ENCODE measurements at places on chromosomes 6 and 20.

DNA sequence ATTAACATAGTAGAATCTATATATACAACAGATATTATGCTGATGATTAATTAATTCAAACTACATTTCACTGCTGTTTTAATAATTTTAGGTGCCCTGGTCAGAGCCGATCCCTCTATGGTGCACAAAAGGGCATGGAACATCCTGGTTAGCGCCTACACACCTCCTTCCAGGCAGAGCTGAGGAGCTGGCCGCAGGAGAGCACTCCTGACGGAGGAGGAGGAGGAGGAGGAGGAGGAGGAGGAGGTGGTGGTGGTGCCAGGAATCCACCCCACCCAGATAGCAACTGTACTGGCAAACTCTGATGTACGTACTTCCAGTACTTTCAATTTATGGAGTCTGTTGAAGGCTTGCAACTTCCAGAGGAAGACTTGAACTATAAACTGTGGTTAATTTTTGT lies 204.1 kb upstream of the THBS2 start:
- no peak for DNase-seq

DNA sequence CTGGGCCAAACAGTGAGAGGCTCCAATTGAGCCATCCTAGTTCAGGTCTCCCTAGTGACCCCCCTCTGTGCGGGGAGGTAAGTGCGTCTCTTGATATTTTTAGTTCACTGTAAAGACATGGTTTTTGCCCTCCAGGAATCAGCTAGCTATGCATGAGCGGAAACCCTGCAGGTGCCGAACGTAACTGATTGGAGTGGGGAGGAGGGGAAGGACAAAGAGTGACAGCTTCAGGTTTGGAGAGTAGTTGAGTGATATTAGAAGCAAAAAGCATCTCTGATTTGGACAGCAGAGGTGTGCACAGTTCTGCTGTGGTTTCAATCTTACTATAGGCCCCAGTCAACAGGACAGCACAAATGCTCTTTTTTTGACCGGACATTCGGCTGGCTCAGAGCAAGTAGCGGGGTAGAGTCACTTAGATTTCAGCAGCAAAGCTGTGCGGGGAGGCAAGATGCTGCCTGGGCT lies 31.8 kb downstream of the TBC1D7 start:
- DNase-seq = peak; percentile 8

DNA sequence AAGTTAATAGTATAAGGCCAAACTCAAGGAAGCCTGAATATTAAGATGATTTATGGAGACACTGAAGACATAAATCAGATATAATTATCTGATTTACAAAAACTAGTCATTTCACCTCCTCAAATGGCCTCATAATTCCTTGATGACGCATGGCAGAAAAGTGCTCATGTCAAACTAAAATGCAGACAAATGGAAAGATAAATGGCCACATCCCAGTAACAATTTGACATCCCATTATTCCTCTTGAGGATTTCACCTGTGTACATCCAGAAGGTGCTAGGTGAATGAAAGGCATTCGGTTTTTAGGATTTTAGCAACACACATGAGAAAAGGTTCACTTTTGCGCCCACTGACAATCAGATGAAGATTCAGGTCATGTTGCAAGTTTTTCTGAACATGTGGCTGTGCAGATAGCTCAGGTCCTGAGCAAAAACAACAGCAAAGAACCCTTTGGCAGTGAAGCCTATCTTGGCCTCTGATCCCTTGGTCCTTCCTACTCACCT lies 24.2 kb downstream of the SGK1 start:
- DNase-seq = no peak

GRCh38 chr20:49989234-49990065 lies 6.7 kb downstream of the SNAI1 start:
- DNase-seq = no peak

DNA sequence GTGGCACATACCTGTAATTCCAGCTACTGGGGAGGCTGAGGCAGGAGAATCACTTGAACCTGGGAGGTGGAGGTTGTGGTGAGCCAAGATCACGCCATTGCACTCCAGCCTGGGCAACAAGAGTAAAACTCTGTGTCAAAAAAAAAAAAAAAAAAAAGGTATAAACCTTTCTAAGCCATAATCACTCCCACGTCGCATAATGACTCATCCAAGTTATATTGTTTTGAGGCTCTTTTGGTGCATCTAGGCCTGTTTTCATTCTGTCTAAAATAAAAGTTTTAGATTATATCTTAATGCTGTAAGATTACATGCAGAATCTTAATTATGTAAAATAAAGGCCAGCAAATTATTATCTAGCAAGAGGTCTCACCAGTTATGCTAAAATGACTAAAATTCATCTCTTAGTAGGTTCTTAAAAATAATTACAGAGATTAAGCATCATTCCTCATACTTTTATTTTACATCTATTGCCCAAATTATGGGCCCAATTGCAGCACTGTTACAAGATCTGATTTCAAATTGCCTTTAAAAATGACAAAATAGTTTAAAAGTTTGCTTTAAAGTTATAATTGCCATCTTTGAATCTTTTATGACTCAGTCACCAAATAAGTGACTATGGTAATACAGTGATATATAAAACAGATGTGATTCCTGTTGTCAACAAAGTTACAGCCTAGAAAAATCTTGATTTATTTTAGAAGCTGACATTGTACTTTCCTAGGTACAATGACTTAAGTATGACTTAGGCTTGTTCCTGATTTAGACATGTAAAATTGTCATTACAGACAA lies 10.4 kb upstream of the SUMO4 start:
- no peak for DNase-seq

DNA sequence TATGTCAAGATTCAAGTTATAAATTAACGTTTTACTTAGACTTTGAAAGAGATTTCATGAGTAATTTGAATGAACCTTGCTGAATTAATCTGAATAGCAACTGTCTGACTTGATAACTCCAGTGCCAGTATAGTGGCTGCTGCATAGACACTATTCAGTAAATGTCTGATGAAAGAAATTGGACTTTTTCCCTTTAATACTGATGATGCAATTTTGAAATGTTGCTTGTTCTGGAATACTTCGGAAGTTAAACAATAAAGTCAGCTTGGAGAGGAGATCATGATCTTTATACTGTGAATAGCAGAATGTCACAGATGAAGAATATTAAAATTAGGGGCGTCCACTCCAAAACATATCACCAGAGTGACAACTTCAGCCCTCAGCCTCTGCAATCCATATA lies 3.6 kb upstream of the PGBD1 start:
- no peak for DNase-seq

DNA sequence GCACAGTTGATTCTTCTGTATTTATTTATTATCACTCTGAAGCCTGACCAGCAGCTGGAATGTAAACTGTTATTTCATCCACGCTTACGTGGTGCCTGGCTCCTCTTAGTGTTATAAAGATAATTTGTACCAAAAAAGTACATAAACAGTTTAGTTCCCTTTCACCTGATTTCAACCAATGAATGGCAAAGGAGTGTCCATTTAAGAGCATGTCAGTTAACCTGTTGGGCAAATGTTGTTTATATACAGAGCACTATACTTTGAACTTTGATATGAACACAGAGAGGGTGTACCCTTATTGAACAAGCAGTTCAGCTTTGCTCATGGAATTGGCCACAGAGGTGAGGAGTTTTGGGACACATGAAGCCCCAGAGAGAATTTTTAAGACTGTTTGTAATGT lies 7.2 kb upstream of the CTCFL start:
- no peak for DNase-seq

- DNase-seq = no peak
These were observed 23.0 kb downstream of the RAB23 start for GRCh38 chr6:57198926-57199636.

GRCh38 chr6:30889921-30890645 lies 5.8 kb downstream of the DDR1 start:
- DNase-seq = peak; percentile 12

- no peak for DNase-seq
These were observed 83.8 kb upstream of the NXT1 start for GRCh38 chr20:23266530-23267398.

- no peak for DNase-seq
These were observed 43.1 kb downstream of the ALDH5A1 start for GRCh38 chr6:24537771-24538385.

DNA sequence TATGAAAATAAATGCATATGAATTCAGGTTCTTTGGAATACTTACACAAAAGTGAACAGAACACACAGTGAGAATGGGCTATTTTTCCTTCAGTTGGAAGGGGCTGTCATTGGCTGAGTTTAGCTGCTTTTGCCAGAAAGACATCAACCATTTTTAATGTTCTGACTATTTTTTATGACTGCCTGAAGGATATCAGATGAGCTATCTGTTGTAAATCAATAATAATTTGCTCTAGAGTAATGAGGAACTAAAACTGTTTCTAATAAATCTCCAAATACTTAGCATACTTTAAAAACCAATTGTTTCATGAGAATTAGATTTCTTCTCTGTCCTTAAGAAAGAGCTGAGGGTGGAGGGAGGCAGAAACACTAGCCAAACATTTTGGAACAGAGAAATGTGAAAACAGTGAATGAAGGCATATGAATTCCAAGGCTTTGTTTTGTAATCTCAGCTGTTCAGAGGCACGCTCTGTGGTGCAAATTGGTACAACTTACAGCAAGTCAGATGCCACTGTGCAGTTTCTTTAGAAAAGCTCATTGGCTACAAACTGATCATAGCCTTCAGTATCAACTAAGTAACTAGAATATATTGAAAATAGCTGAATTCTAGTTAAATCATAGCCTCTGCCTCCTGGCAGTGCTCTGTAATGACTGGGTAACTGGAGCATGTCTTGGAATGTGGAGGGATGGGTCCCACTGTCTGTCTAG lies 228.9 kb upstream of the JAG1 start:
- no peak for DNase-seq

- no peak for DNase-seq
These were observed 102.2 kb downstream of the RTN4IP1 start for GRCh38 chr6:106527117-106527516.

- no peak for DNase-seq
These were observed 1.4 kb downstream of the MPC1 start for GRCh38 chr6:166381381-166381732.

DNA sequence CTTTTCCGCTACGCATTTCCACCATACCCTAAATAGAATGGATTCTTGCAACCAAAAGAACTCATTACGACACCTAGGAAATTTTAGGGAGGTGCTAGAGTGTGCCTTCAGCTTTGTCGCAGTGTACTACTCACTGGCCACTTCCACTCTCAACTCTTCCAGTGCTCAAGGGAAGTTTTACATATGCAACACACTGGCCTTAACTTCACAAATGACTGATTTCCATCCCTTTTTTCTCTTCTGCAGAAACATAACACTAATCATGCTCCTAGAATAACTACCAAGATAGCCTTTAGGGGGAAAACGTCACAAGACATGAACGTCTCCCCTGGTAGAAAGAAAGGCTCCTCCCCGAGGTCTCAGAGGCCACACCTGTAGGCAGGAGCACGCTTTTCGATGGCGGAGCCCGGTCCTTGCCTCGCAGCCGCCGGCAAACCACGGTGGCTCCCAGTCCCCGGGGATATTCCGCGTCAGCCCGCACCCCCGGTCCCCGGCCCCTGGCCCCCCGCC lies 584 bp downstream of the LYRM4 start:
- DNase-seq = peak; percentile 50

GRCh38 chr6:43944908-43945767 lies 175.1 kb downstream of the VEGFA start:
- DNase-seq = no peak

DNA sequence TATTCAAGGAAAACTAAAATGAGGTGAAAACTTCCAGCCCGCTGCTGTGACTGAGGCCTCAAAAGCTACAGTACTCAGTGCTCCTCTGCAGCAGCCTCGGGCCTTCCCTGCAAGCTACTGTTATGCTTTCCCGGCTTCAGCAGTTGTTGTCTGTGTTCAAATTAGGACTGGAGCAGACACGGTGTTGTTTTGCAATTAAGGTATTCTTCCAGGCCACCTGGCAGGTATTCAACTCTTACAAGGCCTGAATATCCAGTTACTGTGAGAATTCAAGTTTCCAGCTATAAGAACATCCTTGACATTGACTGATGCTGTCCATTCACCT lies 10.7 kb downstream of the TXNDC5 start:
- no peak for DNase-seq

- DNase-seq = no peak
These were observed 43.6 kb upstream of the NKX2-2 start for GRCh38 chr20:21557241-21558020.

DNA sequence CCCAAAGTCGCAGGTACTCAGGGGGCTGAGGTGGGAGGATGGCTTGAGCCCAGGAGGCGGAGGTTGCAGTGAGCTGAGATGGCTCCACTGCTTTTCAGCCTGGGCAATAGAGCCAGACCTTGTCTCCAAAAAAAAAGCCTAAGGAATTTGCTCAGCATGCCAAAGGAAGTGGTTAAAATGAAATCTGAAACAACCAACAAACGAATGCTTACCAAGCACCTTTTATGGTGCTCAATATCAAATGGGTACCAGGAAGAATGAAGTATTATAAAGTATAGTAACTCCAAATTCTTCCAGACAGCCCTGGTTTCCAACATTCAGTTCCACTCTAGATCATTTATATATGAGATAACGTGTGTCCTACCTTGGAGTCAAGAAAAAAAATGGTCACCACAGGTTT lies 14.0 kb downstream of the GMDS start:
- DNase-seq = no peak

GRCh38 chr20:38725931-38726803 lies 1.9 kb downstream of the SLC32A1 start:
- no peak for DNase-seq

GRCh38 chr20:12737900-12738299 lies 270.9 kb upstream of the SPTLC3 start:
- DNase-seq = no peak

GRCh38 chr6:139732451-139732850 lies 358.0 kb upstream of the CITED2 start:
- DNase-seq = no peak

- no peak for DNase-seq
These were observed 2.3 kb downstream of the MYLK2 start for GRCh38 chr20:31821427-31821826.

- no peak for DNase-seq
These were observed 44.9 kb upstream of the MDFI start for GRCh38 chr6:41593406-41593805.

All from NCI-H510A treated with DMSO at 0.1 percent for 48 hours (cell line).